CD4-positive, alpha-beta T cell treated with Interleukin-2 at 100 ng/mL for 4 hours (primary cell): ENCODE measurements at places on chromosomes 5 and 9.

DNA sequence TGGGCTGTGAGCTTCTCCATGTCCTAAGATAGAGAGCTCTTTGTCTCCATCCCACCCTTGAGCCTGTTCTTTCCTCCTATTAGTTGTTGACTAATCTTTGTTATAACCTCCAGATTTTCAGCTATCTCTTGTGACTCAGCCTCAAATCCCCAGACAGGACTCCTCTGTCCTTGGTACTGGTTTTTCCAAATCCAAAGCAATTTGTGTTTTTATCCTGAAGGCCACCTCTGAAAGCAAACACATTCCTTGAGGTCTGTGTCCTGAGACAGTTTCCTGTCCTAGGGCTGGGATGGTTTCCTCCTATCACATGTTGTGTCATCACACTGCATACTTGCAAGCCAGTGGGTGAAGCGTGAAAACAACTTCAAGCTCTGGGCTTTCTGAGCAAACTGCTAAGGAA lies 8.5 kb downstream of the TNC start:
- DNase-seq, result no peak

DNA sequence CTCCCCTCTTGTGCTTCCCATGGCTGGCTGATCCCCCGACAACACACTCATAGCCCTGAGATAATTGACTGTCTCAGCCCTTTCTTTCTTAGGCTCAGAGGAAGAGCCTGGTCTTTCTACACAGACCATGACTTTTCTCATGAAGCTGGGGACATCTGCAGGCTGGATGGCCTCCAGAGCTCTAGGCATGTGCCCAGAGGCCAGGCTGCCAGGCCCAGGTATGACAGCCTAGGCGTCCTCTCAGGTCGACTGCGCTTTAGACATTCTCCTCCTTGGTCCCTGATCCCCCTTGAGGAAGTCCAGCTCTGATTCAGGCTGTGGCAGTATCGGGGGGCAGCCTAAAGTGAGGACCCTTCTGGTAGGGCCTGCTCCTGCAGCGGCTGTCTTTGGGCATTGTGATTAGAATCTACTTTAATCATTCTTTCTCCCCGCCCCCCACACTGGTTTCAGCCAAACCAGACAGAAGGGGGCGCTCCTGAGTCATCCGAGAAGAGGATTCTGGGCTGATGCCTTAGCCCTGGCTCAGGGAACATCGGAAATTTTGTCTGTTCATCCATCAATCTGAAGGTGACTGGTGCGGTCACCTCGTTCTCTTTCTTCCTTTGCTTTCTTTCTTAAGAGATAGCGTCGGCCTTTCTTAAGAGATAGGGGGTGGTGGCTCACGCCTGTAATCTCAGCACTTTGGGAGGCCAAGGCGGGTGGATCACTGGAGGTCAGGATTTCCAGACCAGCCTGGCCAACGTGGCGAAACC lies 66.5 kb upstream of the HSPA9 start:
- peak; percentile 61 for DNase-seq

- no peak for DNase-seq
Measured at GRCh38 chr5:121698690-121699089, 153.0 kb upstream of the FTMT start.

GRCh38 chr5:75034137-75034739 lies 18.1 kb downstream of the GCNT4 start:
- DNase-seq, result peak; percentile 53

GRCh38 chr5:2271316-2271715 lies 388.6 kb upstream of the IRX4 start:
- DNase-seq, result no peak

- DNase-seq, result no peak
Measured at GRCh38 chr5:80656425-80656824, 1.6 kb upstream of the DHFR start.

- peak; percentile 37 for DNase-seq
Measured at GRCh38 chr5:178115136-178115813, 1.9 kb downstream of the N4BP3 start.
